NCI-H146 (cell line): ENCODE measurements at places on chromosomes 2 and 18.

DNA sequence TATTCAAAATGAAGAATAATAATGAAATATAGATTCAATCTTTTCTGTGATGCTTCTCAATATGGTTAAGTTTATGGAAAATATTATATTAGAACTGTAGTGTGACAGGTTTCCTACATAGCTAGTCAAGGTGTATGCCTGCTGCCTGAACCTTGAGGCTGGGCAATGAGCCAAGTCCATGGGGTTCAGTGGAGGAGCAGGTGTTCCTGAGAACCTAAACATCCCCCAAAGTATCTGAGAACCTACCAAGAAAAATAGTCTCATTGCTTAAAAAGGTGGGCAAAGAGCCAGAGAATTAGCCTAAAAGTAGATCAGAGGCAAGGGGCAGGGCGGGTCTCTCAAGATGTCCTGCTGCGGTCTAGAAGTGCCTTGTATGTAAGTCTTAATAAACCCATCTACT, 185.9 kb upstream of the SPHKAP start:
- no peak for DNase-seq

GRCh38 chr2:46871976-46872381, 43.6 kb downstream of the MCFD2 start:
- no peak for DNase-seq

GRCh38 chr2:177467646-177468045, 75.1 kb downstream of the AGPS start:
- DNase-seq: no peak

DNA sequence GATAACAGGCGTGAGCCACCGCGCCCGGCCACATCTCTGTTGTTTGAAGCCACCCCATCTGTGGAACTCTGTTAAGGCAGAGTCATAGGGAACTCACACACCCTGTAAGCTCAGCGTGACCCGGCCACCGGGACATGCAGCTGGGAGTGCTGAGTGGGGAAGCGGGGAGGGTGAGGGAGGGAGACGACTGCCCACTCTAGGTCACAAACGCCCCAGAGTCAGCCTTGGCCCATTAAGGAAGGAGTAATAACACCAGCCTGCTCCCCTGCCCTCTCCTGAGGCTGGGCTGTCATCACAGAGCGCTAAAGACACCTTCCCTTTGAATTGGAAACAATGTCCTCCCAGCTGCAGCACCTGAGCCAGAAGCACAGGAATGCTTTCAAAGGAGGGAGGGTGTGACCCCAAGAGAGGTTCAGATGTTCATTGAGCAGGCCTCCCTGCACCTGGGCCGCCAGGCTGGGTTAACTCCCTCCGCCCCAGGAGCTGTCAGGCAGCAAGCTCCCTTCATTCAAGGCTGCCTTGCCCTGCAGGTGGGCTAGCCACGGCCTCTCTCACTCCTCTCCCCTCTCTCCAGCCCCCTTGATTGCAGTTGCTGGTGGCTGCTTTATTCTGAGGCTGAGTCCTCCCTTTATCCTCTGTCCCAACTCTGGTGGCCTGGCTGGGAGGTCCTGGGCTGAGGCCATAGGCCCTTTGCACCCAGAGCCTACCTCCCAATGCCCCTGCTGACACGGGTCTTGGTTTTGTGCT, 77.2 kb upstream of the HPCAL1 start:
- DNase-seq: peak; percentile 52

DNA sequence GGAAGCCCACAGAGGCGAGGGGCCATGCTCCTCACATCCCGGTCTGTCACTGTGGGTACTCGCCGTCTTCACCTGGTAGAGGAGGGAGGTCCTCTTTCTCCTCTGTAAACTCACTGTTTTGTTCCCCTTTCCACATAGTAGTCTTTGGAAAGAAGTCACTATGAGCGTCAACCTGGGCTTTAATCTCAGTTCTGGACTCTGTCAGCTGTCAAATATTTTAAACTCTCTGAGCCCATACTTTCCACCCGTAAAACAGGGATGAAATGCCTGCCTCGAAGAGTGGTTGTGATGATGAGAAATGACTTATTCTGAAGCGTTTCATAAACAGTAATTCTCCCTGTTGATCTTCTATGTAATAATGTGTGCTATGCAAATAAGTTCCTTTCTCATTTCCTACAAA, 547.1 kb upstream of the SOX11 start:
- no peak for DNase-seq

DNA sequence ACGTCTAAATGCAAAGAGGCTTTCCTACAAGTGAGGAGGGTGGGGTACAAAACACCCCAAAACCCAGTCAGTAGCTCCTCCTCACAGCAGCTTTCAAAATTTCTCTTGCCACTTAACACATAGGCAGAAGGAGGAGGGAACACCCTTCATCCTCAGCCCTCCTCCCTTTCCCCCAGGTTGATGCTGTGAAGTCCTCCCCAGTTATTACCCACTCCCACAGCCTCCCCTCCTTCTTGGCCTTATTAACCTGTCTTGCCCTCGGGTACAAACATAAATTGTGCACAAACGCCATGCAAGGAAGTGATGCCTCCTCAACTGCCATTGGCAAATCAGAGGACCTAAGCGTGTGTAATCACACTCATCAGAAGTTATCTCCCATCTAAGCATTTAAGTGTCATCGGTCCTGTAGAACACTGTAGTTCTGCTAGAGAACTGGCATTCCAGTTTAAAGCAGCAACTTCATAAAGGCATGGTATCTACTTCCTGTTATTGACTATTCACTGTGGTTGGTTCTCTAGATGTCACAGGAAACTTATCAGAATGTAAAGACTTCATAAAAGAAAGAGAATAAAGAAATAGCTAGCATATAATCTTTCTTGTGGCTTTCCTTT, at the start of gene DSC1:
TSS of gene DSC1 (minus strand) at position 32 of the 611 bp plus-strand sequence. CDS start 262 bp downstream, outside the sequence.
- no peak for DNase-seq

GRCh38 chr2:214542295-214542694, 131.4 kb downstream of the VWC2L start:
- DNase-seq: peak; percentile 7

DNA sequence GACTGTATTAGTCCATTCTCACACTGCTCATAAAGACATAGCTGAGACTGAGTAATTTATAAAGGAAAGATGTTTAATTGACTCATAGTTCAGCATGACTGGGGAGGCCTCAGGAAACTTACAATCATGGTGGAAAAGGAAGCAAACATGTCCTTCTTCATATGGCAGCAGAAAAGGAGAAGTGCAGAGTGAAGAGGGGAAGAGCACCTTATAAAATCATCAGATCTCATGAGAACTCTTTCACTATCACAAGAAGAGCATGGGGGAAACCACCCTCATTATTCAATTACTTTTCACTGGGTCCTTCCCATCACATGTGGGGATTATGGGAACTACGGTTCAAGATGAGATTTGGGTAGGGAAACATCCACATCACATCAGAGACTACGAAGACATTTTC, 43.0 kb upstream of the CAVIN2 start:
- DNase-seq: no peak

- no peak for DNase-seq
Measured at GRCh38 chr2:160613466-160614153, 120.0 kb upstream of the RBMS1 start.

- no peak for DNase-seq
Measured at GRCh38 chr2:176415174-176415895, 146.1 kb downstream of the MTX2 start.

DNA sequence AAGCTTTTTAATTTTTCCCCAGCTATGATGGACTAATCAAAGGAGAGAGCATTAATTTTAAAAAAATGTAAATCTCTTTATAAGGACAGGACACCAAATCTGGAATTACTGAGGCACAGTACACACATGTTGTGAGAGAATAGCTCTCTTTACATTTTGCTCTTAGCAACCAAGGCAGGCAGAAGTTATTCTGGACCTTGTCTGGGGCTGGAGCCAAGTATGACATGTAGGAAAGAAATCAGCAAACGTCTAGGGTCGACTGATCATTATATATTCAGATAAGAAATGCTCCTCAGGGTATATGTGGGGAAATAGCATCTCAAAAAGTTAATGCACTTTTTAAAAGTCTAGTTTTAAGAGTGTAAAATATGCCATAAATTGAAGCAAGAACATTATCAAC, 1330.0 kb upstream of the CELF4 start:
- DNase-seq: no peak

- DNase-seq: no peak
Measured at GRCh38 chr2:24434541-24434940, 56.5 kb upstream of the NCOA1 start.

- DNase-seq: no peak
Measured at GRCh38 chr18:36567800-36568199, 261.0 kb downstream of the TPGS2 start.

DNA sequence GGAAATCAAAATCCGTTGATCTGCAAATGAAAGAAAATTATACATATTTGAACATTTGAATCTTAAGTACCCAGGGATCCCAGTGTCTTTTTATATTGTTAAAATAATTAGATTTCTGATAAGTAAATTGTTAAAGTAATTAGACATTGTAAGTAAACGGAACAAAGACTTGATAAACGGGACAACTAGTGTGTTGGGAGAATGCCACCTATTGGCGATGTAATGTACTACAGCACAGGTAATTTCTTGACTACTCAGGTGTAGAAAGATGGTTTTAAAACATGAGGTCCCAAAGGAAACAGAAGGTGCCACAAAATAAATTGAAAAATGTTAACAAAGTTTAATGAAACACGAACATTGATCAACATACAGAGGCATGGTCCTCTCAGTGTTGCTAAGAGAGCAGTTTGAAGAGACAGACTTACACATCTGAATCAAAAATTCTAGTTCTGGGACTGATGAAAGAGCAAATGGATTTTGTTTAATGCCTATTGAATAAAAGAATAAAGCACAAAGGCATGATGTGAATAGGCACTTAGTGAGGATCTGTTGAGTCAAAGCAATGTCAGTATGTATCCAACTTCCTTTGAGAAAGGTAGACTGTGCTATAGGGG, 103.4 kb upstream of the RASGRP3 start:
- peak; percentile 45 for DNase-seq

- DNase-seq: no peak
Measured at GRCh38 chr2:240443891-240444301, 8.4 kb downstream of the GPC1 start.

- DNase-seq: no peak
Measured at GRCh38 chr18:49189772-49190171, 239.0 kb upstream of the SMAD7 start.

DNA sequence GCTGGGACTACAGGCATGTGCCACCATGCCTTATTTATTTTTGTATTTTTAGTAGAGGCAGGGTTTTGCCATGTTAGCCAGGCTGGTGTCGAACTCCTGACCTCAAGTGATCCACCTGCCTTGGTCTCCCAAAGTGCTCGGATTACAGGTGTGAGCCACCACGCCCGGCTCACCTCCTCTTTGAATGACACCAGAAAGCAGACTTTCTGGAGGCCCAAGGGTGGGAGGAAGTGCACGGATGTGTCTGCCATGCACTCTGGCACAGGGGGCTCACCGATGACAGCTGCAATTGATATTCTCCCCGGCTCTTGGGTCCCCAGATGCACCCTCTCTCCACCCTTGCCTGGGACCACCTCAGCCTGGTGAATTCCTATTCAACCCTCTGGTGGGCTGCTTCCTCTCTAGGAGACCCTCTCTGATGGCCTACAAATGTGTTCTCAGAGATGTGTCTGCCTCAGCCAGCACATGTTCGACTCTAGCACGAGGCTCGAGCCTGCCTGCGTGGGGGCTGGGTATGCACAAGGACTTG, 87.3 kb downstream of the SEPTIN10 start:
- DNase-seq: no peak

DNA sequence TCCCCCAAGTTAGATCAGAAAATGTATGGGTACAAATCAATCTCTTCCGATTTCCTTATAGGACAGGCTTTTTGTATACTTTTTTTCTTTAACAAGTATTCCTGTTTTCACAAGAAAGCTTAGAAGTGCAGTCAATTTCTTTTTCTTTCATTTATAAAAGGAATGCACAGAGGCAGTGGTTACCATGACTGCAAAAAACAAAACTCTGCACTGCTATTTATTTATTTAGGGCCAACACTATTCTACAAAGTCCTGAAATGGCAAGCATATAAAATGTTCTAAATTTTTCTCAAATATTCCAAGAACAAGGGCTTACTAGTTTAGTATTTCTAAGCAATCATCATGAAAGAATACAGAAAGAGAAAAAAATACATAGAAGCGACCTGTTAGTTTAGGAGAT, 22.2 kb downstream of the ATAD2B start:
- DNase-seq: no peak

GRCh38 chr18:5997361-5997760, 102.0 kb upstream of the TMEM200C start:
- no peak for DNase-seq

- peak; percentile 100 for DNase-seq
Measured at GRCh38 chr18:76212960-76213359, 282.1 kb downstream of the ZNF516 start.

DNA sequence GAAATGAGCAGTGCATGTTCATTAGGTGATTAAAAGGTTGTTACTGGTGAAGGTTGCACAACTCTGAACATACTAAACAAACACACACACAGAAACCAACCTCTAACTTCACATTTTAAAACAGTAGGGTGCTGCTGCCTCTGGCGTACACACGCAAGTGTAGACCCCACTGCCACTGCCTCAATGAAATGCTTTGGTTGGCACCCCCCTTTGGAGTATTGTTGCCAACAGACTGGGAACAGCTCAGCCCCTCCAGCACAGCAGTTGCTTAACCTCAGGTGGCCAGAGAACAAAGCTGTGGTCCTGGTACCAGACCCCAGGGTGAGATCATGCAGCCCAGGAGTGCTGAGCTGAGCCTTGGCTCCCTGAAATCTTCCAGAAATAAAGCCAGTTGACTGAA, 138.6 kb downstream of the TMEM18 start:
- no peak for DNase-seq

- peak; percentile 86 for DNase-seq
Measured at GRCh38 chr18:25351777-25352628, at the start of gene ZNF521. TSS of gene ZNF521 (minus strand) at chr18:25352166. CDS start at chr18:25350946, 1,220 bp downstream.

- no peak for DNase-seq
Measured at GRCh38 chr2:70835643-70836042, at the start of gene CD207. TSS of gene CD207 (minus strand) at chr2:70835816. CDS start at chr2:70835776, 40 bp downstream.

- no peak for DNase-seq
Measured at GRCh38 chr18:26487437-26487836, 60.9 kb downstream of the KCTD1 start.

DNA sequence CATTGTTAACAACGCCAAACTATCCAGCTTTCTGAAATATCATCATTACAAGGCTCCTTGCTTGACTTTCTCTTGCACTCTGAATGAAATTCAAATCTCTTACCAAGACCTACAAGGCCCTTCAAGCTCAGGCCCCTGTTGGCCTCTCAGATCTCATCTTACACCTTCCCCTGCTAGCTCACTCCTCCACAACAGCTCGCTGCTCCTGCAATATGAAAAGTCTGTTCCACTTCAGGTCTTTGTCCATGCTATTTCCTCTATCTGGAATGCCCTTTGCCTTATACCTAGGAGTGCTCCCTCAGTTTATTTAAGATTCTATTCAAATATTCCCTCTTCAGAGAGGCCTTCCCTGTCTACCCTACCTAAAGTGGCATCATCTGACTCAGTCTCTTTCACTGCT, 91.7 kb downstream of the SESTD1 start:
- DNase-seq: no peak

GRCh38 chr2:233849607-233850271, 4.6 kb downstream of the HJURP start:
- no peak for DNase-seq
